Left hindlimb (tissue), 1 donor: ENCODE measurements at places on chromosomes 7 and 10.

- no peak for DNase-seq
These were observed 115.1 kb downstream of the CCNY start for GRCh38 chr10:35451151-35452016.

DNA sequence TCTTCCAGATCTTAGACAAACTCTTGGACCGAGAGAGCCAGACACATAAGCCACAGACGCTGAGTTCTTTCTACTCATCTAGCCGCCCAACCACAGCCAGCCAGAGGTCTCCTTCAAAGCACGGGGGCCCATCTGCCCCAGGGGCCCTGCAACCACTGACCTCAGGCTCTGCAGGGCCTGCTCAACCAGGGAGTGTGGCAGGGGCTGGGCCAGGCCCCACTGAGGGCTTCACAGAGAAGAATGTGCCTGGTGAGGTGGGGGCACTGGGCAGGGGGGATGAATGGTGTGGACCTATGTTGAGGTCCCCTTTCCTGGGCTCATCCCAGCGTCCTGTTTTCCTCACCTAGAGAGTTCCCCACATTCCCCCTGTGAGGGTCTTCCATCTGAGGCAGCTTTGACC, 11.4 kb downstream of the ZSWIM8 start:
- no peak for DNase-seq

- peak; percentile 78 for DNase-seq
These were observed 28.2 kb downstream of the TSPAN15 start for GRCh38 chr10:69479240-69480067.

GRCh38 chr10:76736392-76736791, 901.2 kb downstream of the KCNMA1 start:
- peak; percentile 34 for DNase-seq

GRCh38 chr10:117346574-117346973, 28.7 kb downstream of the PDZD8 start:
- no peak for DNase-seq

DNA sequence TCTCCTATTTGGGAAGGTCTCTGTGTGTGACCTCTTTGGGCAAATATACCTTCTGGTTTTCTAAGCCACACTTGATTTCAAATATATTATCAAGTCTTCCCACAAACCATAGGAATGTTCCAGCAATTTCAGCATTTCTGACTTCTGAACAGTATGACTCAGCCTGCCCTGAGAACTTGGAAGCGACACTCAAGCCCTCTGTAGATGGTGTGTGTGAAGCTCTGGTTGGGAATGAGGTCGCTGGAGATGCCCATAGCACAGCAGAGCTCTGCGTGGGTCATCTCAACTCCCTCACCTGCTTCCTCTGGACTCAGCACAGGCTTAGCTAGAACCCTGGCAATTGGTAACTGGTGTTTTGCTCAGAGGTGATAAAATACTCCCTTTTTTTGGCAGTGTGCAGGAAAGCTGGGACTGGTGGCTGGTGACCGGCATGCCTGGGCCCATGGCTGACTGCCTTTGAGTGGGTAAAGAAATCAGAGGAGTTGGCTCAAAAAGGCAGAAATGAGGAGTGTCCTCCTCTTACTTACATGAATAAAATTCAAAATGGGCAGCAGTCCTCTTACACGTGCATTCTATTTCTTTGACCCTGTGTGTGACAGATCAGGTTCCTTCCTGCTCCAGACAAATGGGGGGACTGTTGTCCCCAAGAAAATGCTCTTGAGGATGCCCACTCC, 87.5 kb upstream of the NRP1 start:
- peak; percentile 48 for DNase-seq

DNA sequence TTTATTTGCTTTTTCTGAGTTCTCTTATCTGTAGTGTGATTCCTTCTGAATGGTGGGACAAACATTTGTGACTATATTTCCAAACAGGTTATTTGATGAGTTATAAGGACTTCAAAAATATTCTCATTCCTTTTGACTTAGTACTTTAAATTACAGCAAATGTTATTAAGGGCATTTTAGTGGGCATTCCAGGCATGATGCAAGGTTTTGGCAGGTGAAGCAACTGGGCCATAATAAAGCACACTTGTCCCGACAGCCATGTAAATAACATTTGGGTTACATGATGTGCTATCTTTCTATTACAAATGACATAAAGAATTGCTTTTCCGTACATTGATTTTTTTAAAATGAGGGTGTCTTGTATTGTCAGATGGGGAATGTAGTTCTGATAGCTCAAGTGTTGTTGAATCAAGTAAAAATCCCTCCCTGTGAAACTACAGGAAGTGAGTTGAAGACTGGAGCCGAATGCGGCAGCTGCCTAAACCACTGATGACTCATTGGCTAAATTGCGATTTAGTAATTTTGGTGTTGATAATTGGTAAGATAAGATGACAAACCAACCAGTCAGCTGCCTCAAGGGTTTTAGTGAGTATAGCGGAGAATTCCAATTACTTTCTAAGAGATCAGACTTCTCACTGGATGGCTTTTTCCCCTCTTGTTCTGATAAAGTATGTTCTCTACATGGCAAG, 231.3 kb upstream of the NPY start:
- DNase-seq, result no peak

GRCh38 chr10:133278577-133279265, 2.1 kb upstream of the ADAM8 start:
- peak; percentile 57 for DNase-seq

DNA sequence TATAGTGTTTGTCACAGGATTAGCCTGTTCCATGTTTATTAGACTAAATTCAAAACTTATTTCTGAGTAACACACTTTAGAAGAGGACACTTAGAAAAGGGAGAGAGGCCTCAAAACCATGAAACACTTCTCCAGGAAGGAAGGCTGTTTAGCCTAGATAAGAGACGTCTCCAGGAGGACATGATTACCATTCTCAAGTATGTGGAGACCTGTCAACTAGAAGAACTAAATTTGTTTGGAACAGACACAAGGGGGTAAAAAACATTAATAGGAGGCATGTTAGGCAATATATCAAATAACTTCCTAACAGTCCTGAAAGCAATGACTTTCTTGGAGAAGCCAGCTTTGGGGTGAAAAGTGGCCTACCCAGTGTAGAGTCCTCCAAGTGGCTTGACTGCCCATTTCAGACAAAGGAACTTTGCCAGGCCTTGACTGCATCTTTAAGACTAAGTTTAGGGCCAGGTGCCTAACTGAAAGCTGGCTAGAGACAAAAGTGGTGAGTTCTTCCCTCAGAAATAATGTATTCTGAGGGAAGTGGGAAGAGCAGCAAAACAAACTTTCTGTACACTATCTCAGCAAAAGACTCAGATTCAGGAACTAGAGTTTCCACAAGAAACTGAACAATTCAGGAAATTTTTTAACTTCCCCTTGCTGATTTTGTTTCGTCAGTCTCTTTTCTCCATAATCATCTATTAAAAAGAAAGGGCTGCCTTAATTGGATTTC, 11.8 kb downstream of the NCOA4 start:
- DNase-seq, result no peak

- no peak for DNase-seq
These were observed 169.9 kb upstream of the ADO start for GRCh38 chr10:62634576-62634975.

- no peak for DNase-seq
These were observed 84.8 kb upstream of the AGBL3 start for GRCh38 chr7:134901389-134902020.

GRCh38 chr10:77685432-77685831, 47.8 kb upstream of the KCNMA1 start:
- DNase-seq, result no peak
